ENCODE measurements at places on chromosomes 12 and 14.

DNA sequence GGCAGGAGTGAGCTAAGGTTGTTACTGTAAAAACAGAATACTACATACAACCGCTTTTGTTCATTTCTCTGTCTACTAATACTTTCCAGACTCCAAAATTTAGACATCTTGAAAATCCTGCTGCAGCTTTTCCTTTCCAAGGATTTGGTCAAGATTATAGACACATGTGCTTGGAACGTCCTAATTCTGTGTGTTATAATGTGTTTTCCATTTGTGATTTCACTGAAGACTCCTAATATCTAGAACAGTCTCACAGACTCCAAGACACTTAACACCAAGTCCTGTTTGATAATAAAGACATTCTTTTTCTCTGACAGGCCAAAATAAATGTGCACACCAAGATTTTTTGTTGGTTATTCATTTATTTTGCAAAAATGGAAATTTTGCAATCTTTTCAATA lies 41.8 kb upstream of the TMTC2 start:
- DNase-seq = no peak

- DNase-seq = no peak
Measured at GRCh38 chr12:256225-256624, 6.4 kb downstream of the SLC6A13 start.

- no peak for DNase-seq
Measured at GRCh38 chr14:64824471-64824870, 55.2 kb downstream of the SPTB start.

DNA sequence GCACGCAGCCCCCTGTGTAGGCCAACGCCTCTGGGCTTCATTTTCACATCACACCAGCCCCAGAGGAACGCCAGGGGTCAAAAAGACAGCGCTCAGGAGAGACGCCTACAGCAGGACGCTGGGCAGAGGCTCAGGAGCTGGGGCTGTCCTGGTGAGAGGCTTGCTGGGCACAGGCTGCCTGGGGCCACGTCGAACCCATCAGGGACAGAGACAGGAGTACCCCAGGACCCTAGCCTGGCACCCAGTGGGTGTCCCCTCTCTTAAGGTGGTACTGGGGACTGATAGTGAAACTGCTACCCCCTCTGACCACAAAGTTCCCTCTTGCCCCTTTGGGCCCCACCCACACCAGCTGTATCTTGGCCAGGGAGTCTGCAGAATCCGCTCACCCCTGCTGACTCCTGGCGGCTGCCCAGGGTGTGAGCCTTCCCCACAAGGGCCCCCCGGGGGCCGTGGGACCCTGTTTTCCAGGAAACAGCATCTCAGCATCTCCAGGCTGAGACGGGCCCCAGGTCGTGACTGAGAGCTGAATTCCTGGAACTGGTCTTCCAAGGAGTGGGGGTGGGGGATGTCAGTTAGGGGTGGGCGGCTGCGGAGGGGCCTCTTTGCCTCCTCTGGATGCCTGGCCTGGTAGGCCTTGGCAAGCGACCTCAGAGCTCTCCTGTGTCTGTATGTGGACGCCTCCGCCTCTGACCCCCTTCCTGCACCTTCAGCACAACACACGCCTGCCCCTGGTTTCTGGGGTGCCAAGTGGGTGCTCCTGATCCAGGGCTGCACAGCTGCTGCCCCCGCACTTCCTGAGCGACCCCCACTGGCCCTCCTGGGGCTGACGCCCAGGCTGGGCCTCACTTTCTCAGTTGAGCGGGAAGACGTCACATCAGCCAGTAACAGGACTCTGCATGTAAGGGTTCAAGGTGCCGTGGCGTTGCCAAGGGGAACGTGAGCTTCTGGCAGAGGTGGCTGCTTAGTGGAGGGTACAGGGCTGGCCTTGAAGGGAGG lies 321.9 kb upstream of the RTL1 start:
- DNase-seq = no peak

- no peak for DNase-seq
Measured at GRCh38 chr14:68766299-68767247, 26.3 kb downstream of the ZFP36L1 start.

- no peak for DNase-seq
Measured at GRCh38 chr12:109880938-109881337, 597 bp upstream of the GLTP start.

GRCh38 chr12:109832541-109833306 lies 474 bp downstream of the TRPV4 start:
- no peak for DNase-seq

DNA sequence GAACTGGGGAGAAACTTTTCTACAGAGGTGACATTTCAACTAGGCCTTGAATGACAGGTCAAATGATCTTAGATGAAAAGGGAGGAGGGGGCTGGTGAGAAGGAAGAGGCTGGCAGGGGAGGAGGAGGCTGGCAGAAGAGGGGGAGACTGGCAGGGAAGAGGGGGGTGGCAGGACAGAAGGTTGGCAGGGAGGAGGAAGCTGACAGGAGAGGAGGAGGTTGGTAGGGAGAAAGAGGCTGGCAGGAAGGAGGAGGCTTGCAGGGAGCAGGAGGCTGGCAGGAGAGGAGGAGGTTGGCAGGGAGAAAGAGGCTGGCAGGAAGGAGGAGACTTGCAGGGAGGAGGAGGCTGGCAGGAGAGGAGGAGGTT lies 63.4 kb upstream of the PPP4R3A start:
- no peak for DNase-seq

GRCh38 chr12:5138845-5139244 lies 95.2 kb downstream of the KCNA5 start:
- DNase-seq = no peak
